Naive thymus-derived CD8-positive, alpha-beta T cell (primary cell): ENCODE measurements at places on chromosomes 2 and 18. TPM values are rescaled to one million over a fixed set of nuclear protein-coding genes. Genes with fewer than 3 reads are reported as not detected.

DNA sequence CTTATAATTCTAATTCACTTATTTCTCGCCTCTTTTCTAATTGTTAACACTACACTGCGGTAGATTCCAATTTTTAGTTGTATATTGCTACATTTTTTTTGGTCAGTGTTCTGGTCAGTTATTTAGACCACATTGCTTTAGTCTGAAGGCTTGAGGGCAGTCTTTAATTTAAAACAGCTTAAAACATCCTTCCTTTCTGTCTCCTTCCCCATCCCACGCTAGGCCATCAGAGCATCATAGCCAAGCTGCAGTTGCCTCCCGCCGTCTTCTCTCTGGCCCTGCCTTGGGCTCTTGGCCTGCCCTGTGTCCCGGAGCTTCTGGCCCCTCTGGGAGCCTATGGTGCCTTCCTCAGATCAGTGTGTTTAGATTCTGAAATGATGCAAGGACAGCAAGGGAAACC is 52.6 kb upstream of the GLI2 start:
- no peak for DNase-seq
- no peak overlapping the region for H3K27ac ChIP-seq
- peaks cover 2% of the 10 kb centered on the region for H3K4me1 ChIP-seq

DNA sequence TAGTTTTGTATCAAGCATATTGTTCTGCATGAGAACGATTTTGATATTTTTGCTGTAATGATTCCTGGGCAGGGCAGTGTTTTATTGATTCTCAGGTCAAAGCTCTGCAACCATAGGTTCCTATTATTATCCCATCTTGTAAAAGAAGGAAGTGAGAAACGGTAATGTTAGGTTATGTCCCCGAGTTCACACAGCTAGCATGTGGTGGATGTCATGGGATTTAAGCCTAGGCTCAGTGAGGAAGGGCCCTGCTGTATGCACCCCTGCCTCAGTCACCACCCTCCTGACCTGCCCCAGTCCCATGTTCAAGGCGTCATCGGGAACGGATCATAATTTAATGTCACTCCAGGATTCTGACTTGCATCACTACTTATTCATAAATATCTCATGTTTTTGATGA is 10.7 kb downstream of the ACP1 start:
- no peak overlapping the region for H3K27ac ChIP-seq
- H3K4me1 ChIP-seq = peaks cover 32% of the 10 kb centered on the region
- DNase-seq = no peak

DNA sequence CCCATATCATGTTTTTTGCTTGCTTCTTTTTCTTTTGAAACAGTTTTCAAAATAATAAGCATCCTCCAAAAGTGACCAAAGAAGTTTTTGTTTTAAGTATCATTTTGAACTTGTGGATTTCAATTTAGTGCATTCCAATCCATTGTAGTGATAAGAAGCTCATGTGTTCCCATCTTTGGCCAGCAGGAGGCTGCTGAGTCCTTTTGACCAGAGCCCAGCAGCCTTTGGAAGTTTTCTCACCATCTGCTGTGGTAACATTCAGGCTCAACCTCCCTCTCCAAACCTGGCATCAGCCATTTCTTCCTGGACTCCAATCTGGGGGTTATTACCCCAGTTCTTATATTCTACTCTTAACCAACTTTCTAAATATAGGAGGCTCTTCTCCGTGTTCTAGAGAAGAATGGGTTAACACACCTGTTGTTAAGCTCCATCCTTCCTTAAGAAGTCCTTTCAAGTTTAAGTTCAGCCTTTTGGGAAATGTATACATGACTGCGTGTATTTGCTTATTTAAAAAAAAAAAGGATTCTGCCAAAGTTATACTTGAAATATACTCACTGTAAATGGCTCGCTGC is 39.0 kb upstream of the MAL start:
- no peaks in the 10 kb centered on the region for H3K4me1 ChIP-seq
- no peak overlapping the region for H3K4me3 ChIP-seq
- no peak for DNase-seq
- no peak overlapping the region for H3K27ac ChIP-seq

GRCh38 chr2:12321886-12322285 is 394.9 kb upstream of the TRIB2 start:
- DNase-seq = no peak
- H3K4me1 ChIP-seq = peaks cover 3% of the 10 kb centered on the region
- H3K4me3 ChIP-seq = no peak overlapping the region
- H3K27ac ChIP-seq = no peak overlapping the region

DNA sequence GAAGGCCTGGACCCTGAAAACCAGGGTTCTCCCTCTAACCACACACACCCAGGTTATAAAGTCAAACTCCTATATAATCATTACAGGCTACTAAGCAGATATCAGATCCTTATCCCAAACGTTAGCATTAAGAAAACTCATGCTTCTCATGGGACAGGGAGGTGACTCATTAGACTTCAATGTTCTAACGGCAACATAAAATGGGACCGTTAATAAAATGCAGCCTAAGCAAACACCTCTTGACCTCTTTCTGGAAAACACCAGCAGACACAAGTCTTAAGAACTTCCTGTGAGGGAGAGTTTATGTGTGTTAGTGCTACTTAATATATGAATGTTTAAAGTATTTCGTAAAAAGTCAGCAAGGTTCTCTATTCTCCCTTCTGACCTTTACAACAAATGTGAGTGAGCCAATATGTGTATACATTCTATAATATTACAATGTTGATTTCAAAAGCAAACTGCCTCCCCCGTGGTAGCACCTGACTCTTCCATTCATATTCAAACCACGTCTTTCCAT is 31.7 kb downstream of the LPIN2 start:
- H3K4me1 ChIP-seq = peaks cover 80% of the 10 kb centered on the region
- H3K36me3 ChIP-seq = no peaks in the 10 kb centered on the region
- no peaks in the 10 kb centered on the region for H3K27me3 ChIP-seq
- H3K4me3 ChIP-seq = peak overlapping the region; percentile 89
- DNase-seq = no peak
- peak overlapping the region; percentile 91 for H3K27ac ChIP-seq

- H3K27ac ChIP-seq = no peak overlapping the region
- no peak for DNase-seq
- H3K4me1 ChIP-seq = no peaks in the 10 kb centered on the region
- H3K36me3 ChIP-seq = no peaks in the 10 kb centered on the region
- no peak overlapping the region for H3K4me3 ChIP-seq
Measured at GRCh38 chr2:223027442-223027841, 24.5 kb upstream of the KCNE4 start.

DNA sequence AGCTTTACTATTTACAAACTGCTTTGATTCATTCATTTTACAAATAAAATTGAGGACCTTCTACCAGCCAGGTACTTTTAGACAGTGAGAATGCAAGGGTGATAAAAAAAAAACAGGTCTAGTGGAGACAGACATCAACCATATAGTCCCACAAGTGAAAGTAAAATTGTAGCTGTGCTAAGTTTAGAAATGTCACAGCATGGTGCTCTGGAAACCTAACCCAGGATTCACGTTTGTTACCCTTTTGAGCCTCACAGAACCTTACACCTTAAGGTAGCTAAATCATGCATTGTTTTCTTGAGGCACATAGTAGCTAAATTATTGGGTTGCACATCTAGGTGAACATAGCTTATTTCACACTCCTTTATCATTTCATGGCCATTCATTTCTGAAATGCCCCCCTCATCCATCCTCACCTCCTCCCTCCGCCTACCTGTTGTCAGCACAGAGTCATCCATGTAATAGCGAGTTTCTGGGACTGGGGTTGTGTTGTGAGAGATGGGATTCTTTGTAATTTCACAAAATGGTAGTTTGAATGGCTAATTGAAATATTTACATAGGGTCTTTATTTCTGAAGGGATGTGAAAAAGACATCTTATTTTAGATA is 7.1 kb downstream of the MTA3 start:
- DNase-seq = no peak
- H3K4me3 ChIP-seq = no peak overlapping the region
- H3K36me3 ChIP-seq = peaks cover 20% of the 10 kb centered on the region
- peak overlapping the region; percentile 81 for H3K27ac ChIP-seq

DNA sequence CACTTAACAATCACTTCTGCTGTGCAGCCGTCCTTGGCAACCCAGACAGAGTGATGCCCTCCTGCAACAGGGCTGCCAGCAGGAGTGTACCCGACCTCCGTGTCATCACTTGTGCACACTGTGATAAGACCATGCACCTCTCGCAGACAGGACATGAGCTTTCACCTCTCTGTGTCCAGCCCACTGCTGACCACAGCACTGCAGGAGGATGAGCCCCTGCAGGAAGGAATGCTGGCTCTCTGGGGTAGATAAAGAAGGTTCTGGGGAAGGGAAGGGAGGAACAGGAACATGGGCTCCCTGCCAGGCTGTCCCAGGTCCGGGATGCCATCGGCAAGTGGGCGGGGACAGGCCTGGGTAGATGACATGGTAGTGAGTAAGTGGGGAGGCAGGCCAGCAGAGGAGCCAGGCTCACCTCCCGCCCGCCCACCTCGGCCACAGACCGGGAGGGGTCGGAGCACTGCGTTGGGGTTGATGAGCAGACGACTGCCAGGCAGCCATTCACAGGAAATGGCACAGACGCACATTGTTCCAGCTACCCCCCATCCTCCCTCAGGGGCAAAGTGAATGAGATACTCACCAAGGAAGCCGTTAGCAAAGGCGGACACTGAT is 18.6 kb upstream of the COL6A3 start:
- H3K27ac ChIP-seq = peak overlapping the region; percentile 98
- H3K4me1 ChIP-seq = peaks cover 95% of the 10 kb centered on the region
- no peaks in the 10 kb centered on the region for H3K27me3 ChIP-seq

GRCh38 chr2:65049010-65049639 is 7.1 kb upstream of the CEP68 start:
- H3K27ac ChIP-seq = no peak overlapping the region
- H3K36me3 ChIP-seq = peaks cover 28% of the 10 kb centered on the region
- H3K4me3 ChIP-seq = no peak overlapping the region

GRCh38 chr18:41887100-41887499 is 67.9 kb upstream of the PIK3C3 start:
- no peak for DNase-seq
- H3K27ac ChIP-seq = no peak overlapping the region
- H3K36me3 ChIP-seq = no peaks in the 10 kb centered on the region
- H3K4me3 ChIP-seq = no peak overlapping the region
- H3K4me1 ChIP-seq = no peaks in the 10 kb centered on the region

DNA sequence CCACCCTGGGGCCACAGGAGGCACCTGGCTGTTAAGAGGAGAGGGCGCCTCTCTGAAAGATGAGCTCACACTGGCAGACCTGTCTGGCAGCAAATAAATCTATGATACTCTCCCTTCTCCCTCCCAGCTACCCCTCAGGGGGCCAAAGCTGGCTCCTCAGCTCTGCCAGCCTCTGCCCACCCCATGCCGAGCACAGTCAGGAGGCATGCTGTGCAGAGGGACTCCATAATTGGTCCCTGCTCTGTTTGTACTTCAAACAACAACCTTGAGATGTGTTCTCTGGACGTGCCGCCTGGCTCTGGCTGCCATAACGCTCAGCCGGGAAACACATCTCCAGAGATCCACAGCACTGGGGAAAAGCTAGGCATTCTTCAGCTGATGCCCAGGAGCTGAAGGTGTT is 126.7 kb downstream of the GALNT14 start:
- no peak overlapping the region for H3K4me3 ChIP-seq
- H3K27ac ChIP-seq = no peak overlapping the region
- no peaks in the 10 kb centered on the region for H3K36me3 ChIP-seq
- no peak for DNase-seq
- peaks cover 16% of the 10 kb centered on the region for H3K27me3 ChIP-seq

GRCh38 chr2:128284037-128284441 is 34.6 kb downstream of the HS6ST1 start:
- DNase-seq = no peak
- no peak overlapping the region for H3K4me3 ChIP-seq
- H3K27ac ChIP-seq = no peak overlapping the region
- H3K27me3 ChIP-seq = no peaks in the 10 kb centered on the region

DNA sequence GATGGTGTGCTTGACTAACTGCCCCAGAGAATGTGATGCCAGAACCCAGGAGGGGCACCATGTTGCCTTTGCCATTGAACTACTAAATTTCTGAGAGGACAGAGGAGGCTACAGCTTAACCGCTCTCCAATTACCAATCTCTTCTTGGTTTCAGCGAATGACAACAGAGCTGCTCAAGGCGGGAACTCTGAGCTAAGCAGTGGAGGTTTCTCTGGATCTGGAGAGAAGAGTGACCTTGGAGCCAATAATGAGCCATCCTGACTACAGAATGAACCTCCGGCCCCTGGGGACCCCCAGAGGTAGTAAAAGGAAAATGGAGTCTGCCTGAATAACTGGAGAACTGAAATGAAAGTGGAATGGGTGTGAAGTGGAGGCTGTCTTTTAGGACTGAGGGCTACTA is 53.2 kb downstream of the DIS3L2 start:
- no peaks in the 10 kb centered on the region for H3K27me3 ChIP-seq
- H3K27ac ChIP-seq = no peak overlapping the region
- no peaks in the 10 kb centered on the region for H3K36me3 ChIP-seq
- peaks cover 29% of the 10 kb centered on the region for H3K4me1 ChIP-seq
- no peak overlapping the region for H3K4me3 ChIP-seq

GRCh38 chr2:30414961-30415360 is 32.1 kb upstream of the LCLAT1 start:
- H3K36me3 ChIP-seq = no peaks in the 10 kb centered on the region
- no peaks in the 10 kb centered on the region for H3K27me3 ChIP-seq
- H3K27ac ChIP-seq = no peak overlapping the region
- no peak for DNase-seq
- H3K4me1 ChIP-seq = peaks cover 19% of the 10 kb centered on the region
- no peak overlapping the region for H3K4me3 ChIP-seq

DNA sequence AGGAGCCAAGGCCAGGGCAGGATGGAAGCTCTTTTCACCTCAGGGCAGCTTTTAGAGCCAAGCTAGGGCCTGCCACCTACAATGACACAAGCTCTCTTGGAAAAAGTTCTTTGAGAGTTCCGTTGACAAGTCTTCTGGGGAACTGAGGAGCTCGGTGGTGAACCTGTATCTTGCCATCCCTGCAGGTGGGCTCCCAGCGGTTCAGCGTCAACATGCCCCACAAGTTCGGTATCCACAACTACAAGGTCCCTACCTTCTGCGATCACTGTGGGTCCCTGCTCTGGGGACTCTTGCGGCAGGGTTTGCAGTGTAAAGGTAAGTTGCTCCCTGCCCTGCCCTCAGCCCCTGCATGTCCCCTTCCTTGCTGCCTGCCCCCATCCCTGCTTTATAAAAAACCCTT is 312.8 kb upstream of the EPAS1 start:
- no peak overlapping the region for H3K27ac ChIP-seq
- peaks cover 12% of the 10 kb centered on the region for H3K36me3 ChIP-seq
- no peaks in the 10 kb centered on the region for H3K27me3 ChIP-seq
- DNase-seq = no peak
- no peak overlapping the region for H3K4me3 ChIP-seq

- no peak overlapping the region for H3K27ac ChIP-seq
- no peaks in the 10 kb centered on the region for H3K36me3 ChIP-seq
- no peak overlapping the region for H3K4me3 ChIP-seq
- peaks cover 28% of the 10 kb centered on the region for H3K27me3 ChIP-seq
- H3K4me1 ChIP-seq = no peaks in the 10 kb centered on the region
Measured at GRCh38 chr2:230829959-230830358, 34.8 kb upstream of the ITM2C start.

Gene RGPD4
- 0.88 TPM for total RNA-seq

Gene C2orf15
- 5.7 TPM for total RNA-seq

Gene PJVK
- total RNA-seq = 4.5 TPM

Gene SLC19A3
- not detected for total RNA-seq

Gene LOXL3
- total RNA-seq = not detected

Gene SLC4A5
- total RNA-seq = 15.1 TPM

Gene KCNF1
- total RNA-seq = not detected

Gene SPDYA
- total RNA-seq = 2.1 TPM

Gene CD8B
- 456 TPM for total RNA-seq

Gene CCDC74A
- total RNA-seq = 0.49 TPM

Gene PRKAG3
- not detected for total RNA-seq
